Stimulated activated naive B cell treated with anti-CD40 and anti-IgM and Interleukin-4, amounts not matched to agents 10 μg/mL and 1 μg/mL and 100 μg/mL, for 72 hours (primary cell): ENCODE measurements at places on chromosomes 12 and 14.

DNA sequence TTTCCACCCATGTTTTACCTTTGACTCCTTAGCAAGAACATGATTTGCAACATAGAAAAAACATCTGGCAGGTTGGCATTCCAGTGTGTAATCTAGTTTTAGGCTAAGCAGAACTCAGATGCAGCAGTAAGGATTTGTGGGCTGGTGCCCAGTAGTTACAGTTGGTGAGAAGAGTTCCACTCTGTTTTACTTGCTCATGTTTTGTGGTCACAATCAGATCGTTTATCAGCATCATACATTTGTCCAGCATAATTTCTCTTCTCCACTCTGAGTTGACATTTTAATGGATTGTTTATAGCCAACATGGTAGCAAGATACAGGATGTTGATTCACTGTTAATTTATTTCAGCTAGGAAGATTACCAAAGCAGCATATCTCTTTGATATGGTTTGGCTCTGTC is 120.0 kb downstream of the PDE6H start:
- no peak for DNase-seq

- no peak for DNase-seq
These were observed 324.0 kb downstream of the TMEM117 start for GRCh38 chr12:44159862-44160261.

DNA sequence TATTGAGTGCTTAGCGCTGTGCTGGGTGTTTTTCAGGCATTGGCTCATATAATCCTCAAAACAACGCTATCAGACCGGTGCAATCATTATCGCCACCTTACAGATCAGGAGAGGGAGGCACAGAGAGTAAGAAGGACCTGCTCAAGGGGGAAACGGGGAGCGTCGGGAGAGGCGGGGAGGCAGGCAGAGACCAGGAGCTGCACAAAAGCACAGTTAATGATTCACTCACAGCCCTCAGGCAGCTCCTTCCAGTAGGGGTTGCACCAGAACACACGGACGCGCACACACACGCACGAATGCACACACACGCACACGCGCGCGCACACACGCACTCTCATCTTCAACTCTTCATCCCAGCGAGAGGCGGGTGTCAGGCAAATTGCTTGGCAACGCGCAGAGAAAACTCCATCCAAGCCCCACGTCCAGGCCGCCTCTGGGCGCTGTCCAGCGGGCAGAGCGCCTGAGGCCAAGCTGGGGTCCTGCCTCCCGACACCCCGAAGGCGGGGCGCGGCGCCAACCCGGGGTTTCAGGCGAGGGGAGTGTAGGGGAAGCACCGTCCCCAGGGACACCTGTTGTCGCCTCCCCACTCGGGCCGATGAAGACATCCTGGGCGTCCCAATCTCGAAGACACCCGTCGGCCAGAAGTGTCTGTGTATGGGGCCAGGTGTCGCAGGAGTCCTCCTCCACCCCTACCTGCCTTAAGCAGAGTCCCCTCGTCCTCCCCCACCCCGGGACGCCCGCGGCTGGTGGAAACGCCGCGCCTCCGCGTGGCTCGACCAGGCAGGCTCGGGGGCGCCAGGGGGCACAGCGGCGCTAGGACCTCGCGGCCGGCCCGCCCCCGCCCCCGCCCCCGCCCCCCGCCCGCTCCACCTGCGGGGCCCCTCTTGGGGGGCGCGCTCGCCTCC is 35.5 kb upstream of the STON2 start:
- DNase-seq, result peak; percentile 10

GRCh38 chr12:45803111-45803510 is 73.6 kb downstream of the ARID2 start:
- no peak for DNase-seq

DNA sequence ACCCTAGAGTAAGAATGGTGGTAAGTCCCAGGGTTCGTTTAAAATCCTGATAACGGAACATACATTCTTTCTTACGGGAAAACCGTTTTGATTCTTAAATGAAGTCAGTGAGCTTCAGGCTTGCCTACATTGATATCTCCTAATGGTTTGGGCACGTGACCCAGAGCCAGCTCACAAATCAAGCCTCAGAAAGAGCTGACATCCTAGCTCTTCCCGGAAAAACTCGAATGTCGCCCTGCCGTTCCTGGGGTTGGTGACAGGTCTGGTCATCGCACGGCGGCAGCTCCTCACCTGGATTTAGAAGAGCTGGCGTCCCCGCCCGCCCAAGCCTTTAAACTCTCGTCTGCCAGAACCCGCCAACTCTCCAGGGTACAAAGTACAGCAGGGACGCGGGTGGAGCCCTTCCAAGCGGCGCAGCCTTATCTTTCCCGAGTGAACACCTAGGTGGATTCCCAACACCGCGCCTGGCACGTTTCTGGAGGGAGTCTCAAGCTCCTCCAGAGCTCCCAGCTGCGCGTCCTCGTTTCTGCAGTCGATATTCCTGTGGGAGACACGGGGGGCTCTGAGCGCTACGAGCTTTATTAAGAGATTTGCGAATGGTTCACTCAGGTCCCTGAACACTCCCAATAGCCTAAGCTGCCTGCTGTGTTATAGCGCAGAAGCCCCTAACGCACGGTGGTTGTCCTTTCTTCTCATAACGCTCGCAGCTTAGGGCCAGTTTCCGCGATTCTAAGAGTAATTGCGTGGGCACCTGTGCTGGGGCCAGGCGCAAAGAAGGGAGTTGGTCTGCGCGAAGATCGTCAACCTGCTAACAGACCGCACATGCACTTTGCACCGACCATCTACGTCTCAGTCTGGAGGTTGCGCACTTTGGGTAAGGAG is at the start of gene SSTR1:
Gene SSTR1, plus strand, starts transcription at position 169 of the 882 bp plus-strand sequence. CDS start 1,486 bp downstream, outside the sequence.
- DNase-seq, result no peak

DNA sequence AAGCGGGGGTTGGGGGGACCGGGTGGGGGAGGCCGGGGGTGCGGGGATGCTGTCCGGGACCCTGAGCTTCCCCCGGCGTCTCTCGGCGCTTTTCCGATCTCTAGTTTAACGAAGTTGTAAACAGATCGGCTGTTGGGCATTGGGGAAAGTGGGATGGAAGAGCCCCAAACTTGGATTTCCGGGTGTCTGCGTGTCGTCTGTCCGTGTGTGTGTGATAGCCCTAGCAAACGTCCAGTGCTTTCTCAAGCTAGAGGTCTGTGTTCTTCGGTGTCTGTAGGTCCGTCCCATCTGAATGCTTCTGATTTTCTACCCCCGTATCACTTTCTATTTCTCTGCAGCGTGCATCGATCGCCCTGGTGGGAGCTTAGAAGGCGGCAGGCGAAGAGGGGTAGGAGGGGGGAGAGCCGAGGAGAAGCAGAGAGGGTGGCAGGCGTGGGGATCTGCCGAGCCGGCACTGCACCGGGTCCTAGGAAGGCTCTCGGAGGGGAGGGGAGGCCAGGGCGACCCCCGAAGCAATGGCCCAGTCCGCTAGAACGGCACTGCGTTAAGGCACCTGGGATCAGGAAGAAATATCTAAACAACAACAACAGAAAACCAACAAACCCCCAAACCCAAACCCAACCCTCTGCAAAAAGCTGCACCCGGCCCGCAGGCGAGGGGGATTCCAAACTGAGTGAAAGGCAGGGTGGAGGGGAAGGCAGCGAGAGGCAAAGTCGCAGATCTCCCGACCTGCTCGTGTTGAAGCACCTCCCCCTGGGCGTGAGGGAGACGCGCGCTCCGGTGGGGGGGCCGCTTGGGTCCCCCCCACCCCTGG is 1.0 kb downstream of the KCNA1 start:
- DNase-seq, result no peak

DNA sequence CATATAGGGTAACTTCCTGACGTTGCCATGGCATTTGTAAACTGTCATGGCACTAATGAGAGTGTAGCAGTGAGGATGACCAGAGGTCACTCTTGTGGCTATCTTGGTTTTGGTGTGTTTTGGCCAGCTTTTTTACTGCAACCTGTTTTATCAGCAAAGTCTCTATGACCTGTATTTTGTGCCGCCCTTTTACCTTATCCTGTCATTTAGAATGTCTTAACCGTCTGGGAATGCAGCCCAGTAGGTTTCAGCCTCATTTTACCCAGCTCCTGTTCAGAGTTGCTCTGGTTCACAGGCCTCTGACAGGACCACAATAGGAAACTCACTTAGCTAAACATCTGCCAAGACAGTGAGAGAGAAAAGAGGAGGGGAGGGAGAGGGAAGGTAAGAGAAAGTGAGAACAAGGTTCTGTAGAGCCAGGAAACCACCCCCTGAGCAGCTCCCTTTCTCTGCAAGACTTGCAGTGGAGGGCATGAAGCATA is 64.8 kb upstream of the PLEKHG3 start:
- no peak for DNase-seq

GRCh38 chr12:116513944-116514343 is 45.2 kb upstream of the MAP1LC3B2 start:
- no peak for DNase-seq

DNA sequence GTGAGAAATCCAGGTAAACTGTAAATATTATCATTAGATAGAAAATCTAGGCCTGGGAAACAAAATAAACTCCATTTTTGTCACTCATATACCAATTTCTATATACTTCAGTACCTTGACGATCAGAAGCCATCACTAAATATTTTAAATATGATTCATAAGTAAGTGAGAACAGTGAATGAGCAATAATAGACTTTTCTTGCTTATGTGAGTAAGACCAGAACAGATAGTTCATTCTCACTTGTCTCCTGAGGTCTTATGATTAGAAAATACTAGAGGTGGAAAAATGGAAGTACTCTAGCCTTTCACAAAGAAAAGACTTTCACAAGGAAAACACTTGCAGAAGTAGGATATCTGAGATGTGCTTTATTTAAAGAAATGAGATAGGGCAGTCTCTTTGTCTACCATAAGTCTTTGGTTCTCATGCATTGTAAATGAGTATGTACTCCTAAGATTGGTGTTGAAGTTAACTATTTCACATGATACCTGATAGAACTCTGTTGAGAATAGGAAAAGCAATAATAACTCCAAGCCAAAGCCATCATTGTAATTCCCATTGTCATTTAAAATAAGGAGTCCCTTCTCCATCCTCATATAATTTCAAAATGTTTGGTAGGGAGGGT is 10.1 kb upstream of the SMCO3 start:
- DNase-seq, result no peak
